Mesenchymal stem cell (in vitro differentiated cells and primary cell): ENCODE measurements at places on chromosomes 13 and 19.

GRCh38 chr13:95641291-95642027, 3.0 kb downstream of the DZIP1 start:
- DNase-seq = peak; percentile 13
- H3K36me3 ChIP-seq = peaks cover 28% of the 10 kb centered on the region
- H3K27me3 ChIP-seq = no peaks in the 10 kb centered on the region
- no peak overlapping the region for H3K27ac ChIP-seq

- peak overlapping the region; percentile 67 for H3K27ac ChIP-seq
- peaks cover under 1% of the 10 kb centered on the region for H3K36me3 ChIP-seq
- no peak overlapping the region for H3K4me3 ChIP-seq
- no peaks in the 10 kb centered on the region for H3K27me3 ChIP-seq
- DNase-seq = no peak
- H3K4me1 ChIP-seq = peaks cover 14% of the 10 kb centered on the region
Measured at GRCh38 chr19:46913198-46913851, 52.5 kb downstream of the ARHGAP35 start.

- no peak overlapping the region for H3K4me3 ChIP-seq
- no peak overlapping the region for H3K27ac ChIP-seq
- H3K4me1 ChIP-seq = no peaks in the 10 kb centered on the region
- H3K27me3 ChIP-seq = no peaks in the 10 kb centered on the region
Measured at GRCh38 chr13:56563663-56564062, 577.1 kb upstream of the PRR20A start.

DNA sequence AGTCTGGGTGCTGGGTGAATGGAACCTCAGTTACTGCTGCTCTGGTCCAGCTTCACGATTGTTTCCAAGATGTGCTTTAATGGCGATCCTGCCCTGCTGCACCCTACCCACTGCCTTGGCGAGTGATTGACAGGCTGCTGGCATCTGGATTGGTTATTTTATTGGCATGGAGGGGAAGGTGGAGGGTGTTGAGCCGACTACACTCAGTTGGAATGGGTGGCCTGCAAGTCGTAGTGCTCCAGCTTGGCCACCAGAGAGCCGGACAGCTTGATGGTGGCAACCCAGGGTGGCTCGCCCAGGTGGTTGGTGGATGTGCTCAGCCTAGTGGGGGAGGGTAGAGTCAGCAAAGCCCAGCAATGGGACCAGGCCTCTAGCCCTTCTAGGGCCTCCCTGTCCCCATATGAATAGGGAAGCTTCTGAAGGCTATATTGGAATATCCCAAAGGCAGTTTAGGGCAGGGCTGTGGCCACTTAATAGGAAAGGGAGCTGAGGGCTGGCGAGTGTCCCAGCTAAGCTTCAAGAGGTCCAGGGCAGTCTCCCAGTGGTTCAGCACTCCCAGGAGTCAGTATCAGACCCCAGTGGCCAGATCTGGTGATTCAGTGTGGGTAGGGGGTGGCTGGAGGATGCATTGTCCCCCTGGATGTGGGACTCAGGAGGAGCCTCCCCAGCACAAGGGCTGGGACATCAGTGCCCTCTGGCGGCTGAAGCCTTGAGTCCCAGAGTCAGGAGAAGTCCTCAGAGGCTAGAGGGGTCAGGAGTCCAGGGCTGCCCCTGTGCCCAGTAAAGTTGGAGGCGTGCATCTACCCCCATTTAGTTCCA, 3.4 kb downstream of the GGN start:
- H3K27me3 ChIP-seq = no peaks in the 10 kb centered on the region
- DNase-seq = peak; percentile 48
- H3K36me3 ChIP-seq = peaks cover 57% of the 10 kb centered on the region

GRCh38 chr13:99144306-99144705, 56.3 kb upstream of the UBAC2 start:
- no peaks in the 10 kb centered on the region for H3K4me1 ChIP-seq
- H3K36me3 ChIP-seq = no peaks in the 10 kb centered on the region
- DNase-seq = no peak
- no peak overlapping the region for H3K4me3 ChIP-seq
- H3K27me3 ChIP-seq = peaks cover 7% of the 10 kb centered on the region

DNA sequence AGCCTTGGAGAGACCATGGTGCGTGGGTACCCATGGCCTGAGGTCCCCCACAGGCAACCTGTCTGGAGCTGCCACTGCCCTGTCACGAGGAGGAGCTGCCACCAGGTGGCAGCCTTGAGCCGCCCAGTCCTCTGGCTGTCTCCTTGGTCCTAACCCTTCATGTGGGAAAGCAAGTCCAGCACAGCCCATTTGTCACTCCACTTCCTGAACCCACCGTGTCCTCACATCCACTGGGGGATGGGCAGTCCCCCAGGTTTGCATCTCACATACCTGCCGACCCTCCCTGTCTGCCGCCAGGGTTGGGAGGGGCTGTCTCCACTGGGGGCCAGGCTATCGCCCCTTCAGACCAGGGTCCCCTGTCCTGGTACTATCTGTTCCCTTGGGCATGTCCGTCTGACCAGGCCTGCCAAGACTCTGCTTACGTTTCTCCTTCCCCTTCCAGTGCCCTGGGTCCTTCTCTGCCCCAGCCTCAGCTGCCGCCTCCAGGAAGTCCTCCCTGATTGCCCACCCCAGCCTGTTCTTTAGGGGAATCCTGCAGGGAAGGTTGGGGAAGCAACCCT, 4.5 kb downstream of the FAM174C start:
- peak; percentile 85 for DNase-seq
- peaks cover 46% of the 10 kb centered on the region for H3K36me3 ChIP-seq
- peaks cover 13% of the 10 kb centered on the region for H3K27me3 ChIP-seq

DNA sequence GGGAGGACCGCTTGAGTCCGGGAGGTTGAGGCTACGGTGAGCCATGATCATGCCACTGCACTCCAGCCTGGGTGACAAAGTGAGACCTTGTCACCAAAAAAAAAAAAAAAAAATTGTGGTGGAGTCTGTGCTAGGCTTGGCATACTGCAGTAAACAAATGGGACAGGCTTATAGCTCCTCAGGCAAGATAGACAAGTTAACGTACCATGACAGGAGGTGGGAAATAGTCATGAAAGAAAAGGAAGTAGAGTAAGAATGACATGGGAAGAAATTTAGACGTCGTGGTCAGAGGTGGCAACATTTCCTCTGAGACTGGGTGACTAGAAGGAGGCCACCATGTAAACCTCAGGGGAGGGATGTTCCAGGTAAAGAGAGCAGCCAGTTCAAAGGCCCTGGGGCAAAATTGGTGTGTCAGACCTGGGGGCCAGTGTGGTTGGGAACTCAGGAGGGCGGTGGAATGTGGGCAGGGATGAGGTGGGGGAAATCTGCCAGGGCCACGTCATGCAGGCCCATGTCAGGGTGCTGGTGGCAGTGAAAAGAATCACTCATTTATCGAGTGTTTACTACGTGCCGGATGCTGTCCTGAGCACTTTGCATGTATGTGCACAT, 5.6 kb downstream of the SNRPA start:
- DNase-seq = no peak
- peaks cover 27% of the 10 kb centered on the region for H3K4me1 ChIP-seq
- H3K4me3 ChIP-seq = no peak overlapping the region
- H3K36me3 ChIP-seq = peaks cover 56% of the 10 kb centered on the region

- no peak overlapping the region for H3K4me3 ChIP-seq
- no peak overlapping the region for H3K27ac ChIP-seq
- no peaks in the 10 kb centered on the region for H3K36me3 ChIP-seq
- peaks cover 14% of the 10 kb centered on the region for H3K4me1 ChIP-seq
- no peaks in the 10 kb centered on the region for H3K27me3 ChIP-seq
- peak; percentile 86 for DNase-seq
Measured at GRCh38 chr13:24220086-24220703, 59.7 kb downstream of the SPATA13 start.

GRCh38 chr13:40613192-40613818, 53.1 kb downstream of the FOXO1 start:
- no peaks in the 10 kb centered on the region for H3K36me3 ChIP-seq
- H3K4me3 ChIP-seq = no peak overlapping the region
- DNase-seq = no peak
- H3K27ac ChIP-seq = no peak overlapping the region
- no peaks in the 10 kb centered on the region for H3K27me3 ChIP-seq

- H3K4me1 ChIP-seq = no peaks in the 10 kb centered on the region
- no peaks in the 10 kb centered on the region for H3K27me3 ChIP-seq
- H3K27ac ChIP-seq = no peak overlapping the region
Measured at GRCh38 chr13:48505597-48506091, 27.2 kb downstream of the RCBTB2 start.

DNA sequence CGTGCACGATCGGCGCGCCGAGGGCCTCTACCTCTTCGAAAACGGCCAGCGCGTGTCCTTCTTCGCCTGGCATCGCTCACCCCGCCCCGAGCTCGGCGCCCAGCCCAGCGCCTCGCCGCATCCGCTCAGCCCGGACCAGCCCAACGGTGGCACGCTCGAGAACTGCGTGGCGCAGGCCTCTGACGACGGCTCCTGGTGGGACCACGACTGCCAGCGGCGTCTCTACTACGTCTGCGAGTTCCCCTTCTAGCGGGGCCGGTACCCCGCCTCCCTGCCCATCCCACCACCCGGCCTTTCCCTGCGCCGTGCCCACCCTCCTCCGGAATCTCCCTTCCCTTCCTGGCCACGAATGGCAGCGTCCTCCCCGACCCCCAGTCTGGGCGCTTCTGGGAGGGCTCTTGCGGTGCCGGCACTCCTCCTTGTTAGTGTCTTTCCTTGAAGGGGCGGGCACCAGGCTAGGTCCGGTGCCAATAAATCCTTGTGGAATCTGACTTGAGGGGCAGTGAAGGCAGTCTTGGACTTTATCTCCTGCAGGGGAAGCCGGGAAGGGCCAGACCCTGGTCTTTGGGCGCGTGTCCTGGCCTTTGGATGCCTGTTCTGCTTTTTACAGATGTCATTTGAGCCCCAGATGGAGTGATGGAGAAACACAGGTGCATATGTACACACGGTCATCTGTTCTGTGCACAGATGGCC, 2.2 kb downstream of the CLEC11A start:
- no peak overlapping the region for H3K27ac ChIP-seq
- no peak for DNase-seq
- H3K4me1 ChIP-seq = peaks cover 1% of the 10 kb centered on the region
- peaks cover 7% of the 10 kb centered on the region for H3K36me3 ChIP-seq

DNA sequence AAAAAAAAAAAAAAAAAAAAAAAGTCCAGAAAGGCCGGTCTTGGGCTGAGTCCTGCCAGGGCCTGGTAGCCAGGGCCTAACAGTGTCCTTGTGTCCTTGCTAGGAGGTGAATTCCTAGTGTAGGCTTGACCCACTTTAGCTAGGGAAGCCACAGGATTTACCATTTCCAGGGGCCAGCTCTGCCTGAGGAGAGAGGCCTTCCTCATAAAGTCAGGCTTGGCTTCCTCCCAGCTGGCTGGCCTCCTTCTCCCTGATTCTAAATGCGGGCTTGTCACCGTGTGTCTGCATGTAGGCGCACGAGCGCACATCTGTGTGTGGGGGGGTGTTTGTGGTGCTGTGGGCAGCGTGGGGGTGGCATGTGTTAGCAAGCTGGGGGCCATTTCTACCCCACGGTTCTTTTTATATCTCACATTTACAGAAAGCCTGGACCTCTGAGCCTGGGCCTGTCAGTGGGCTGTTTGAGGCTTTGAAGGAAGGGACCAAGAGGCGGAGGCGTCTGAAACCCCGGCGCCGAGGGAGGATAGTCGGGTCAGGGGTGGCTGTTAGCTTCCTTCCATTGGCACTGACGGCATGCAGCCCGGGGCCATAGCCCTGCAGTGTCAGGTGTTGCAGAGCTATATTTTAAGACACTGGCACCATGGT, 31.7 kb downstream of the IER2 start:
- peaks cover 5% of the 10 kb centered on the region for H3K4me1 ChIP-seq
- no peaks in the 10 kb centered on the region for H3K36me3 ChIP-seq
- no peak overlapping the region for H3K4me3 ChIP-seq
- H3K27ac ChIP-seq = no peak overlapping the region

DNA sequence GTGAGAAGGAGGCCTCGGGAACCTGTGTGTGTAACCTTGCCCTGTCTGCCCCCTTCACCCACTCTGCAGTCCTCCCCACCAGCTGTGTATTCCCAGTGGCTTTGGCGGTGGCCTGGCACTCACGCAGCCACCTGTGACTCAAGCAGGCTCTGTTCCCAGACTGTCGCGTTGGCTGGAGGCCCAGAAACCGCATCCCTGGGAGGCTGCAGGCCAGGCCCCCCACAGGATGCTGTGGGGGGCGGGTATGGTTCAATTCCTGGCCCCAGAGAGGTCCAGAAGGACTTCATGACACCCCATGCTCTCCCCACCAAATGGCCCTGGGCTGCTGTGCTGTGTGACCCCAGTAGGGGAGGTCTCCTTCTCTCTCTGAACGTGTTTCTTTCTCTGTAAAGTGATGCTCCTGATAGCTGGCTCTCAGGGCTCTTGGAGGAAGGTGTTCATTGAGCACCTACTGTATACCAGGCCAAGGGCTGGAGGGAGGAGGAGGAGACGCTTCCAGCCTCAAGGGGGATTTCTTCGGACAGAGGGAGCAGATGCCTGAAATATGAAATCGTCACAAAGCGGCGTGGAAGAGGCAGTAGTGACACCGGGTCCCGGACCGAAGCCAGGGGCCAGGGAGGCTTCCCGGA, 1.9 kb upstream of the LINGO3 start:
- H3K36me3 ChIP-seq = no peaks in the 10 kb centered on the region
- H3K27ac ChIP-seq = no peak overlapping the region
- peaks cover 13% of the 10 kb centered on the region for H3K4me1 ChIP-seq
- H3K4me3 ChIP-seq = no peak overlapping the region
- peak; percentile 40 for DNase-seq

DNA sequence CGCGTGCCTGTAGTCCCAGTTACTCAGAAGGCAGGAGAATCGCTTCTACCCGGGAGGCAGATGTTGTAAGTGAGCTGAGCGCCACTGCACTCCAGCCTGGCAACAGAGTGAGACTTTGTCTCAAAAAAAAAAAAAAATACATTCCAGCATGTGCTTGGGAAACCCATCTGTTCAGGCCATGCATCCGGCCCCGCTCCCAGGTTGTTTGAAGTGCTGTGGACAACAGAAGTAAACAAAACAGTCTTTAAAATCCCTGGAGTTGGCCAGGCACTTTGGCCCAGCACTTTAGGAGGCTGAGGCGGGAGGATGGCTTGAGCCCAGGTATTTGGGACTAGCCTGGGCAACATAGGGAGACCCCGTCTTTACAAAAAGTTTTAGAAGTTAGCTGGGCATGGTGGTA, 3.2 kb upstream of the PTPRS start:
- H3K36me3 ChIP-seq = no peaks in the 10 kb centered on the region
- peaks cover 7% of the 10 kb centered on the region for H3K27me3 ChIP-seq
- H3K4me1 ChIP-seq = peaks cover 23% of the 10 kb centered on the region
- no peak overlapping the region for H3K4me3 ChIP-seq

DNA sequence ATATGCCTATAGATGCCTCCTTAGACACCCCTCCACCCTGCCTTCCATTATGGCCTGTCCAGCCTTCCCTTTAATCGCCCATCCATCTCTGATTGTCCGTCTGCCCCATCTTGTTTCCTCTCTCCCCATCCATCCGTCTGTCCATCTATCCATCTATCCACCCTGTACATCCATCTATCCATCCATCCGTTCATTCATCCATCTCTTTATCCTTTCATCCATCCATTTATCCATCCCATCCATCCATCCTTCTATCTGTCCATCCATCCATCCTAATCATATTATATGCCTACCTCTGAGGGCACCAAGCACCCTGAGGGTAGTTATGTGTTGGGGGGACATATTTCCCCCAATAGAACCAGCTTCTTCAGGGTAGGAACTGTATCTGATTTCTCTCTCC, 23.1 kb downstream of the TRPM4 start:
- H3K4me1 ChIP-seq = peaks cover 4% of the 10 kb centered on the region
- H3K4me3 ChIP-seq = no peak overlapping the region
- peaks cover 44% of the 10 kb centered on the region for H3K36me3 ChIP-seq
- no peak for DNase-seq
- no peaks in the 10 kb centered on the region for H3K27me3 ChIP-seq
